ENCODE measurements at places on chromosomes 3 and 15.

DNA sequence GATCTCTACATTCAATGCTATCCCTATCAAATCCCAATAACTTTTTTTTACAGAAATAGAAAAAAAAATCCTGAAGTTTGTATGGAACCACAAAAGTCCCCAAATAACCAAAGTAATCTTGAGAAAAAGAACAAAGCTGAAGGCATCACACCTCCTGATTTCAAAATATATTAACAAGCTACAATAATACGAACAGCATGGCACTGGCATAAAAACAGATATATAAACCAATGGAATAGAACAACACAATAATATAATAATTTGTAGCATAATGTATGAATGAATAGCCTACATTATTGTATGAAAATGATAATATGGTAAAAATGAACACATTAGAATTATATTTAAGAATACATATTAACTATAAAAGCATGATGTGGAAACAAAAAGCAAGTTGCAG lies 76.7 kb upstream of the TMC3 start:
- no peak for DNase-seq

DNA sequence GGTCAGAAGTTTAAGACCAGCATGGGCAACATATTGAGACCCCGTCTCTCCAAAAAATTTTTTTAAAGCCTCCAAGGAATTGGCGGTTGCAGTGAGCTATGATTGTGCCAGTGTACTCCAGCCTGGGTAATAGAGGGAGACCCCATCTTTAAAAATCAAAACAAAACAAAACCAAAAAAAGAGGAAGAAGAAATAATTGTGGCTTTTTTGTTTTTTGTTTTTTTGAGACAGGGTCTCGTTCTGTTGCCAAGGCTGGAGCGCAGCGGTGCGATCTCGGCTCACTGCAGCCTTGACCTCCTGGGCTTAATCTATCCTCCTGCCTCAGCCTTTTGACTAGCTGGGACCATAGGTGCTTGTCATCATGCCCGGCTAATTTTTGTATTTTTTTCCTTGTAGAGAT lies 4.5 kb upstream of the SLC30A4 start:
- no peak for DNase-seq

GRCh38 chr3:8173892-8174291 lies 327.7 kb upstream of the LMCD1 start:
- DNase-seq: no peak

- DNase-seq: no peak
These were observed 237.7 kb downstream of the SUCLG2 start for GRCh38 chr3:67416703-67417102.

GRCh38 chr3:143810953-143811265 lies 37.4 kb downstream of the SLC9A9 start:
- DNase-seq: no peak

DNA sequence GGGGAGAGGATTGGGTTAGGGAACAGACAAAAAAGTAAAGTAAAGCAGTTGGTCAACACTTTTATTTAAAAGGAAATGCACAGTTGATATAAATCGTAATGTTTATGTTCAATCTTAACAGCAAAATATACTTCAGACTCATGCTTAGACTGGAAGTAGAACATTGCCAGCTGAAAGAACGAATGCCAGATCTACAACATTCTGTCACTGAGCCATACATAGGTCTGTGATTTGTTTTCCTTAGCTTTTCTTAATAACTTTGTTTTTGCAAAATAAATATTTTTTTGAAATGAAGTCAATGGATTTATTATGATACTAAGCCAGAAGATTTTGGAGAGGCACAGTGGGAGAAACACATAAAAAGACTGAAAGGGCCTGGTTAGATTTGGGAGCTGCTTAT lies 62.0 kb downstream of the LEKR1 start:
- DNase-seq: no peak

GRCh38 chr15:55613727-55614126 lies 25.6 kb upstream of the PYGO1 start:
- DNase-seq: no peak

GRCh38 chr3:188819939-188820338 lies 351.8 kb upstream of the TPRG1 start:
- DNase-seq: no peak

DNA sequence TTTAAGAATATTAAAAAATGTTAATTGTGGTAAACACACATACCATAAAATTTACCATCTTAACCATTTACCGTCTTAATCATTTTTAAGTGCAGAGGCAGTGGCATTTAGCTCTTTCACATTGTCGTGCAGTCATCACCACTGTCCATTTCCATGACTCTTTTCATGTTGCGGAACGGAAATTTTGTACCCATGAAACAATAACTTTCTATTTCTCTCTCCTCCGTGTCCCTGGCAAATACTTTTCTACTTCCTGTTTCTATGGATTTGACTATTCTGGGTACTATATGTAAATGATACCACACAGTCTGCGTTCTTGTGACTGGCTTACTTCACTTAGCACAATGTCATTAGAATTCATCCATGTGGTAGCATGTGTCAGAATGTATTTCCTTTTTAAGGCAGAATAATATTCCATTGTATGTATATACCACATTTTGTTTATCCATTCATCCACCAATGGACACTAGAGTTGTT lies 27.9 kb downstream of the AKAP13 start:
- no peak for DNase-seq

DNA sequence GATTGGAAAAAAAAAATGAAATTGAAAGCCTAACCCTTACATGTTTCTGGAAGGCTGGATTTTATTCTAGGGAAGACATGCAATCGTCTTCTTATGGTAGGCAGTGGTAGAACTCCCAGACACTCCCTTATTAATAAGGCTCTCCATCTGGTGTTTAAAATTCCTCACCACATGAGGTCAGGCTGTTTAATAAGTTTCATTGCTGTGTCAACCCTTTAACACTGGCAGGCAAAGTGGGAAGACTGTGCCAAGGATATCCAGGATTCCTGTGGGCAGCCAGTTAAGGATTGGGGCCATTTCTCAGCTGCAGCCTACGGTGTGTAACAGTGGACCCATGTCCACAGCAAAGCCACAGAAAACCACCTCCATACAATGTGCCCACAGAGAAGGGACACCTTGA lies 225.5 kb upstream of the CHRM5 start:
- no peak for DNase-seq

DNA sequence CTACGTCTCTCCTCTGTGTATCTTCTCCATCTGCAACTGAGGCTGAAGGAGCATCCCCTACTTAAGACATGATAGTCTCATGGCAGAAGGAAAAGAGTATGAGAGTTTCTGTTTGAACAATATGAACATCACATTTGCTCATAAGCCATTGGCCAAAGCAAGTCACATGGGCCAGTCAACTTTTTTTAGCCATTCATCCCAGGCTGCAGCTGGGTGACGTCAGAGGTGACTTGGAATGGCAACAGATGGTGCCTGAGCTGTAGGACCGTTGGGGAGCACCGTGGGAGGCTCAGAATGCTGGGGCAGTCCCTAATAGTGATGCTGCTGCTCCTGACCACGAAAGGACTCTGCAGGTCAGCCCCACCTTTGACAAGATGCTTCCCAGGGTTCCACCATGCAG lies 58.7 kb downstream of the CRTC3 start:
- peak; percentile 20 for DNase-seq

- DNase-seq: peak; percentile 95
These were observed 36.4 kb downstream of the CCDC80 start for GRCh38 chr3:112604536-112604935.

DNA sequence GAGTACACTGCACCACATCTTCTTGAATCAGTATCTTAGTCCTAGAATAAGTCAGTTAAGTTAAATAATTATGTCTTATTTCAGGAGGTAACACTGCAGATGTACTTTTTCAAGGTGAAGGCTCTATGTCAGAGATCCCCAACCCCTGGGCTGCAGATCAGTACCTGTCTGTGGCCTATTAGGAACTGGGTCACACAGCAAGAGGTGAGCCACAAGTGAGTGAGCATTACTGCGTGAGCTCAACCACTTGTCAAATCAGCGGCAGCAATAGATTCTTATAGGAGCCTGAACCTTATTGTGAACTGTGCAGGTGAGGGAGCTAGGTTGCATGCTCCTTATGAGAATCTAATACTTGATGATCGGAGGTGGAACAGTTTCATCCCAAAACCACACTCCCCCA lies 851.9 kb upstream of the ALCAM start:
- DNase-seq: no peak

DNA sequence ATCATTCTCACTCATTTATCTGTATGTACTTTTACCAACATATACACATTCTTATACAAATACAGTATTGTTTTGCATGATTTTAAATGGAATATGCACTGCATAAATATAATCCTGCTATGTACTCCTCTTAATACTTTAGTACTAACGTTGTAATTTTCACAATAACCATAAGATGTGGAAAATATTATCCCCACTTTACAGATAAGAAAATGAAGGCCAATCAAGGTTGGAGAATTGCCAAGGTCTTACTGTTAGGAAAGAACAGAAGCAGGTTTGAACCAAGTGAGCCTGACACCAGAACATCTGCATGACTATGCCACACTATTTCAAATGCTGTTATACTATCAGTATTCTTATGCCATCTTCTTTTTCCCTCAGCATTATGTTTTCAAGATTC lies 32.9 kb downstream of the BCL2A1 start:
- no peak for DNase-seq

GRCh38 chr3:28973609-28974008 lies 307.3 kb upstream of the RBMS3 start:
- peak; percentile 45 for DNase-seq

DNA sequence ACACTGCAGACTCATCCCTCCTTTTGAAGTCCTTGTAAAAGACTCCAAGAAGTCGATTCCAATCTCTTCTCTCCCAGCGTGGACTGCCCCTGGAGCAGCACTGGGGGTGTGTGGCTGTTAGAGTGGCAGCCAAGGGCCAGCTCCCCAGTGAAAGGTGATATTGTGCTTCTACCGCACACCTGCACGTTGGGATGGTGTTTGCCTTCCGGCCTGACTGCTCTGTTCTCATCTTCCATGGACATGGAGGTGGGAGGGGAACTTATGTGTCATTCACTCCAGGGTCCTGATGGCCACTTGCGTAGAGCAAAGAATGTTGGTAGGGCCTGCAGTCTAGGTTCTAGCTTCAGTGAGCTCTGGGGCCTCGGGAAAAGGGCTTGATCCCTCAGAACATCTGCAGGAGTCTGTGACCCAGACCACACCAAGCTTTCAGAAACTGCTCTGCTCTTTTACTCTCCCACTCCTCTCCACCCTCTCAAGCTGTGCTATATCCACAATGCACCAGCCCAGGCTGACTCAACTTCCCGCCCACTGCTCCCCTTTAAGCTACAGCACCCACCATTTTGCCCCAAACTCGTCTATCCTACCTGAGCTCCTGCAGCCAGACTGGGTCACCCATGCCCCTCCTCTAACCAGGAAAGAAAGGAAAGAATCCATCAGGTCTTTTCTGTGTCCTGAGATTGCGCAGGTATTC lies 31.3 kb downstream of the LIPC start:
- no peak for DNase-seq

- DNase-seq: no peak
These were observed 90.0 kb downstream of the GAP43 start for GRCh38 chr3:115713284-115713683.

GRCh38 chr15:48425051-48425450 lies 93.8 kb downstream of the DUT start:
- DNase-seq: no peak

GRCh38 chr3:139111392-139112229 lies 66.9 kb upstream of the PRR23C start:
- peak; percentile 55 for DNase-seq

DNA sequence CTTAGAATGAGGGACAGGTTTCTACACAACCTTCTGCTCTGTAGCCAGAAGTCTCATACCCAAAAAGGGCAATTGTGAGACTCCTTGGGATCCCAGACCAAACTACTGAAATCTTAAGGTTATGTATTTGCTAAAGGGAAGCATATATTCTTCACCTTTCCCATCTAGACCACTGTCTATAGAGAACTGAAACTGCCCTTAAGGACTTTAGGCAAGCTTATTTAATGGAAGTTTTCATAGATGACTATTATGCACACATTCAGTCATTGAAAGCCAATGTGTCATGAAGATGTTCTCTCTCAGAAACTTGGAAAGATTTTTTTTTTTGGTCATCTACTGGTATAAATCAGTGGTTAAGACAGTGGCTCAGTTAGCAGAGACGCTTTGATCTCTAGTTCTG lies 365.3 kb downstream of the MCTP2 start:
- no peak for DNase-seq

Data from brain microvascular endothelial cell (primary cell).